Activated naive CD8-positive, alpha-beta T cell treated with anti-CD3 and anti-CD28 coated beads for 36 hours (primary cell): ENCODE measurements at places on chromosomes 7 and 10.

- peaks cover 5% of the 10 kb centered on the region for H3K4me1 ChIP-seq
- H3K27me3 ChIP-seq: no peaks in the 10 kb centered on the region
These were observed 1.8 kb downstream of the MMRN2 start for GRCh38 chr10:86955501-86956194.

GRCh38 chr10:75347186-75347585, 54.4 kb downstream of the ZNF503 start:
- no peak for DNase-seq
- H3K27ac ChIP-seq: no peak overlapping the region
- no peaks in the 10 kb centered on the region for H3K4me1 ChIP-seq
- H3K27me3 ChIP-seq: peaks cover 6% of the 10 kb centered on the region
- no peaks in the 10 kb centered on the region for H3K36me3 ChIP-seq

- H3K4me3 ChIP-seq: no peak overlapping the region
- H3K27ac ChIP-seq: no peak overlapping the region
- peaks cover under 1% of the 10 kb centered on the region for H3K27me3 ChIP-seq
- H3K4me1 ChIP-seq: peaks cover 15% of the 10 kb centered on the region
- DNase-seq: no peak
These were observed 167.3 kb downstream of the CREB5 start for GRCh38 chr7:28579571-28579970.

DNA sequence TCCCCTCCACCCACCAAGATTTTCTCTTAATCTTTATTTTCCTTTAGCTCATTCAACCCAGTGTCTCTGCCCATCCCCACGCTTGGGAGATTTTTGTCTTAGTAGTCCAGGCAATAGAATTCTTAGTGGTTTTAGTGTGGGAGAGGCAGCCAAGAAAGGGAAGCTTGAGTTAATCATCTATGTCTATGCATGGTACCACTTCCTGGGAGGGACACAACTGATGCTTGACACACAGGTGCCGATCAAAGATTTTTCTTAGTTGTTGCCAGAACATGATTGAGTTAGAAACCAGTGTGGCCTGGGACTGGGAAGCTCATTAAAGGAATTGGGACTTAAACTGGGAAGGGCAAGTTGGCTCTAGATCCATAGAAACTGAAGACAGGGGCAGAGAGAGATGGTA, 3.1 kb downstream of the STRA8 start:
- DNase-seq: no peak
- H3K4me1 ChIP-seq: peaks cover 7% of the 10 kb centered on the region
- H3K36me3 ChIP-seq: no peaks in the 10 kb centered on the region
- H3K27me3 ChIP-seq: peaks cover 3% of the 10 kb centered on the region
- no peak overlapping the region for H3K27ac ChIP-seq
